ENCODE measurements at places on chromosomes 16 and 17.

GRCh38 chr16:69417520-69418199 is 6.8 kb upstream of the CYB5B start:
- DNase-seq = no peak

GRCh38 chr16:57884655-57885133 is 82.4 kb upstream of the KIFC3 start:
- no peak for DNase-seq

DNA sequence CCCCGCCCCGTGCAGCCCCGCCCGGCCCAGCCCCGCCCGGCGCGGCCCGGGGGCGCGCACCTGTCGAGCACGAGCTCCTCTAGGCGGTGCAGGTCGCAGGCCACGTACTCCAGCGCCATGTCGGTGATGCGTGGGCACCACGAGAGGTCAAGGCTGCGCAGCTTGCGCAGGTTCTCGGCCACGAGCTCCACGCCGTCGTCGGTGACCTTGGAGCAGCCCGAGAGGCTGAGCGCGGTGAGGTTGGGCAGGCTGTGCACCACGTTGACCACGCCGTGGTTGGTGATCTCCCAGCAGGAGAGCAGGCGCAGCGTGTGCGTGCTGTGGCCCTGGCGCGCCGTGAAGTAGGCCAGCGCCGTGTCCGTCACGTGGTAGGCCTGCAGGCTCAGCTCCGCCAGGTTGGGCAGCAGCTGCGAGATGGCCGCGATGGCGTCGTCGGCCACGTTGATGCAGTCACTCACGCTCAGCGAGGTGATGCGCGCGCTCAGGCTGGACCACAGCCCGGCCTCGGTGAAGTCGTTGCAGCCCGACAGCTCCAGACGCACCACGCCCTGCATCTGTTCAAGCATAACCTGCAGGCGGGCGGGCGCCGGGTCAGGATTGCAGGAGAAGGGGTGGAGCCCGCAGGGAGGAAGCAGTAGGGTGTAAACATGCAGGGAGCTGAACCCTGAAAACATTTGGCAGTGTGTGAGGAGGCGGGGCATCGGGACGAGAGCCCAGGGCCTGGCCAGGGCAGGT is 5.3 kb upstream of the WDR24 start:
- peak; percentile 70 for DNase-seq

- DNase-seq = no peak
These were observed 15.7 kb downstream of the FAM117A start for GRCh38 chr17:49748223-49748622.

DNA sequence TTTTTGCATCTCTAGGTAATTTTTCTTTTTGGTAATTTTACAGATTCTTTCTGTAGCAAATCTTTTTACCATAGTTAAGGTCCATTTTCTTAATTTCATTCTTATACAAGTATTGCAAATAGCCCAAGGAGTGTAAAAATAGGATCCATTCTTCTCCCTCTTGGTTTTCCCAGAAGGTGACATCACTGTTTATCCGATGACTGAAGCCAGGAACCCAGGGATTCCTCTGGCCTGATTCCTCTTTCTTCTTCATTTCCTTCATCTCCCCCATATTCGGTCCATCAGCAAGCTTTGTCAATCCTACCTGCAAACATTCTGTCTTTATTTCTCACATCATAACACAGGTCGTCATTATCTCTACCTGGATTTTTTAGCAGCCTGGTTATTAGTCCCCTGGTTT is 5.3 kb downstream of the RBBP6 start:
- DNase-seq = no peak

GRCh38 chr16:10228779-10229178 is 46.6 kb upstream of the GRIN2A start:
- DNase-seq = peak; percentile 57

GRCh38 chr17:74199306-74200092 is 4.0 kb upstream of the RPL38 start:
- peak; percentile 60 for DNase-seq

Data from GM12865 (cell line).